ENCODE measurements at places on chromosomes 12 and 14.

DNA sequence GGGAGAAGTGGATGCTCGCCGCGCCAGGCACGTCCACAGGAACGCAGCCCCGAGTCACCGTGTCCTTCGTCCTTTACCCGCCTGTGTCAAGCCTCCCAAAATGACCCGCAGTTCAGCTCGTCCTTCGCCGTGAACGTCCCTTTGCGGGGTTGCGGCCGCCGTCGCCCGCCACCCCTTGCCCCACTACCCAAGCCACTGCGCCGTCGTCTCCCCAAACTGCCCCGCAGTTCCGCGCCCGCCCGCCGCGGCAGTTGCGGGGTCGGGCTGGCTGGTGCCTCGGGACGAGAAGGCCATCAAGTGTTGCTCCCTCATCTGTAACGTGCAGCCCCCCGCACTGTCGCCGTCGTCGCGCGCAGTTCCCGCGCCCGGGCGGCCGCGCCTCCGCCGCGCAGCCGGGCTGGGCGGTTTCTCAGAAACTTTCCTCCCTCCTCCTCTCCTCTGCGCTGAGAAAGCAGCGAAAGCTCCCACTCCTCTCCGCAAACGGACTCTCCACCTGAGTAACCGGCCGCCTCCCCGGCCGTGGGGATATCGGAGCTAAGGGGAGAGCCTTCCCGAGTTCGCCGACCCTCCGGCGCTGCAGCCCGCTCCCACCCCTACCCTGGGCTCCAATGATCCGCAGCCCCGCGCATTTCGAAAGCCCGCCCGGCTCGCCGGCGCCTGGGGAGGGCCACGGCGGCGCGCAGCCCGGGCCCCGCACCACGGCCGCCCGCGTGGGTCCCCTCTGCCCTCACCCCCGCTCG lies 6.7 kb downstream of the CDKN1B start:
- no peak for DNase-seq

- no peak for DNase-seq
These were observed 24.8 kb downstream of the NUAK1 start for GRCh38 chr12:106113824-106114446.

DNA sequence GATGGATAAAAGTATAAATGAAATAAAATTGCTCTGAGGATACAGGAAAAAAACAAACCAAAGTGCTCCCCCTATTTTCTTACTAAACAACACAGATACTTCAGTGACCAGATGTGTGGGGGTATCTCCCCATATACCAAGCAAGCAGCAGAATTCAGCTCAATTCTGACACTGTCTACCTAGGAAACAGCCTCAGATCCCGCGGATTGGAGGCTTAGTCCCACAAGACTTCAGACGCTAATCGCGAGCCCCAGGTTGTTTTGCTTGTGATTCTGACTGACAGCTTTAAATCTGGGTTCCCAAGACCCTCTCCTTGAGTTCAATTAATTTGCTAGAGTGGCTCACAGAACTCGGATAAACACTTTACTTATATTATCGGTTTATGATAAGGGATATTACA lies 17.3 kb downstream of the NFKBIA start:
- no peak for DNase-seq

GRCh38 chr12:4169959-4170358 lies 103.6 kb upstream of the CCND2 start:
- no peak for DNase-seq

DNA sequence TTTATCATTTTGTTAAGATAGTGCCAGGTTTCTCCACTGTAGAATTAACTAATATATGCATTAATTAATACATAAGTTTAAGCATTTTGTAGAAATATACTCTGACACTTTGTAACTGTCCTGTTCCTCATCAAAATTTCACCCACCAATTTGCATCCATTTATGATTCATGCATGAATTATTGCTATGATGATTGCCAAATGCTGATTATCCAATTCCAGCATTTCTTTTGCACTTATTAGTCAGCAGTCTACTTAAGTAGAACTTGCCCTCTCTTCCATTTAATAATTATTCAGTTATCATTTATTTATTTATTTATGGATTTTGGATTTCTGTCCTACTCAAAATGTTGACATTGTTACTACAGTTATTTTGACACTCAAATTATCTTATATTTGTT lies 72.2 kb downstream of the SLC6A15 start:
- no peak for DNase-seq

All from GM04503 (cell line).